HCEC 1CT (cell line): ENCODE measurements at places on chromosomes 16 and 17.
A peak's percentile ranks its signal among the peaks of the same experiment; 100 is the strongest.

- DNase-seq = peak; percentile 18
These were observed 74.6 kb downstream of the CMC2 start for GRCh38 chr16:80931801-80932707.

GRCh38 chr16:10971560-10971961 lies 27.2 kb downstream of the CLEC16A start:
- peak; percentile 74 for DNase-seq

DNA sequence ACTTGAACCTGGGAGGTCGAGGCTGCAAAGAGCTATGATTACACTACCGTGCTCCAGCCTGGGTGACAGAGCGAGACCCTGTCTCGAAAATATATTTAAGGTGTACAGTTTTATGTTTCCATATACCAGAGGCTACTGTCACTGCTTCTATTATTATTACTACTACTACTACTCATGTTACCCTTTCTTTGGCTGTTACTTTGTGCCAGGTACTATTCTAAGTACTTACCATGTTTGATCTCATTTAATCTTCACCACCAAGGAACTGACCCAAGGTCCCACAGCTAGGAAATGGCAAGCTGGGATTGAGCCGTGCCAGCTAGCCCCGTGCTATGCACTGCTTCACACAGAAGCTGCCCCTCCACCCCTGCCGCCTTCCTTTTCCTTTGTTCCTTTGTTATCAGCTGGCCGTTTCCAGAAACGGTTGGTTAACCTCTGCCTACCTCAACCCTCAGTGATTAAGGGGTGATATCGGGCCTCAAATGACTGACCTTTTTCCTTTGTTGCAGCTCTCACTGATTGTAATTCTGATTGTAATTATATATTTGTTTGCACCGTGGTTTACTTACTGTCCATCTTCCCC lies 78.4 kb downstream of the ABCC1 start:
- no peak for DNase-seq

DNA sequence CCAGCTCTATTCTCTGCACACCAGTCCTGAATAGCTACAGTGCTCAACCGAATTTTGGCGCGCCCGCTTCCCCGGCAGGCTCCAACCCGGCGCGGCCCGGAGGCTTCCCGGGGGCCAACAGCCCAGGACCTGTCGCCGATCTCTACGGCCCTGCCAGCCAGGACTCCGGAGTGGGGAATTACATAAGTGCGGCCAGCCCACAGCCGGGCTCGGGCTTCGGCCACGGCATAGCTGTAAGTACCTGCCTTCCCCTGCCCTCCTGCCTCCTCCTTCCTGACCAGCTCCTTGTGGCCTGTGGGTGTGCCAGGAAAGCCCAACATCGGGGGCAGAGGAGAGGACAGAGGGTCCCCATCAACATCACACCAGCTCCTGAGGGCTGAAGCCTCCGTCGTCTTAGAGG lies 70.2 kb downstream of the CCDC182 start:
- DNase-seq = no peak

DNA sequence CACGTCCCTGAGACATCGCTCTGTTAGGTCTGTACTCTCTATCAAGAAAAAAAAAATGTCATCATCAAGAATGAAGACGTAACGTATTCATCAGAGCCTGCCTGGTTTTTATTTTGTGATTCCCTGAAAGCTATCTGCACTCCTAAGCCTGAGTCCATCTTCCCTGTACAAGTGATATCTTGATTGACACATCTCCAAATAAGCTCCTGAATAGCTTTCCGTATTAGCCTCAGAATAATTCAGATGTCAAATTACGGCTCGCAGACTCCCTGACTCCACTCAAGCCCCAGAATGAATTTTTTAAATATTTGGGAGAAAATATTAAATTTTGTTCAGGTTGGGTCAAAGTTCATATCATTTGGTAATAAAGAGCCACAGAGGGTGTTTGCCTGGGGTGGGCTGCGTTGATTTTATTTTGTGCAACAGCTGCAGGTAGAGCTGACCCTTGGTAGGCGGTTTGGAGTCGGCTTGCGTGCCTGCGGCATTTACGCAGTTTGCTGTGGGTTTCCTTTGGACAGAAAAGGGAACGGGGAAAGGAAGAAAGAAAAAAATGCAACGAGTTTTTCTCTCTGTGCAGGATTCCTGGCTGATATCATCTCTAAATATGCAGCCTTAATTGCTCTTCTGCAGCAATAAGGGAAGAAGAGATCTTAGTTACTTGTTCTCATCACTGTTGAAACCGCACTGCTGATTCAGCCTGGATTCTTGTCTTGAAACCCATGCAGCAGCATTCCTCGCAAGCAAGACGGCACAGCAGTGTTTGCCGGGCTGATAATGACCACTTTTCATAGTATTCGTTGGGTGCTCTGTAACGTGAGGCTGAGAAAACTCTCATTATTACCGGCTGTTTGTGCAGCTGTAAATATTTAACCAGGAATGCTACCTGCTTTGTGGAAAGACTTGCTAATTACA lies 114.7 kb downstream of the IRX3 start:
- DNase-seq = no peak
